ENCODE measurements at places on chromosomes 1 and 21.

DNA sequence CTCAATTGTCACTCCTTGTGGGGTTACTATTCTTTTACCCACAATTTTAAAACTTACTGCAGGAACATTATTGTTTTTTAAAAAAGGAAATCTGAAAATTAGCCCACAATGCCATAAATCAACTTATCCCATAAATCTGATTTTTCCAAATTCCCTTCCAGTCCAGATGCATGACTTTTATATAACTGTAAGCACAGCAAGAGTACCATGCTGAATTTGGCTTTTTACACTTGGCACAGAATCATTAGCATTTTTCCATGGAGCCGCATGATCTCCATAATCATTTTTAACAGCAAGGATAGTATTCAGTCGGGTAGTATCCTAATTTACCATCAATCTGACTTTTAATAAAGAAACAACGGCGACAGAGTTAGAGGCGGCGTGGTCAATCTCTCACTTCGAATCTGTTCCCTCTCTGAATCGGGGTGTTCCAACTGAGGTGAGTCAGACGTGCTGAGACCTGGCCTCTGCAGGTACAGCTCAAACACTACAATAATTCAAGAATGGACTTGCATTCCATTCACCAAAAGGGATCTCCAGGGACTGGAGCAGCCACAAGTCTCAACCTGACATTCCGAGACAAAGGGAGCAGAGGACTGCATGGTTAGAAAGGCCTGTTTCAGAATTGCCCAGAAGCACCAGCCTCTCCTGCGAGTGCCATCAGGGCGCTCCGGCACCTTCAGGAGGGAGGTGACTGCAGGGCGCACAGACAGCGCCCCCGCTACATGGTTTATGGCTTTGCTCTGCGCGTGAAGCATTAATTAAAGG, 48.9 kb downstream of the SLC66A1 start:
- DNase-seq, result peak; percentile 37

DNA sequence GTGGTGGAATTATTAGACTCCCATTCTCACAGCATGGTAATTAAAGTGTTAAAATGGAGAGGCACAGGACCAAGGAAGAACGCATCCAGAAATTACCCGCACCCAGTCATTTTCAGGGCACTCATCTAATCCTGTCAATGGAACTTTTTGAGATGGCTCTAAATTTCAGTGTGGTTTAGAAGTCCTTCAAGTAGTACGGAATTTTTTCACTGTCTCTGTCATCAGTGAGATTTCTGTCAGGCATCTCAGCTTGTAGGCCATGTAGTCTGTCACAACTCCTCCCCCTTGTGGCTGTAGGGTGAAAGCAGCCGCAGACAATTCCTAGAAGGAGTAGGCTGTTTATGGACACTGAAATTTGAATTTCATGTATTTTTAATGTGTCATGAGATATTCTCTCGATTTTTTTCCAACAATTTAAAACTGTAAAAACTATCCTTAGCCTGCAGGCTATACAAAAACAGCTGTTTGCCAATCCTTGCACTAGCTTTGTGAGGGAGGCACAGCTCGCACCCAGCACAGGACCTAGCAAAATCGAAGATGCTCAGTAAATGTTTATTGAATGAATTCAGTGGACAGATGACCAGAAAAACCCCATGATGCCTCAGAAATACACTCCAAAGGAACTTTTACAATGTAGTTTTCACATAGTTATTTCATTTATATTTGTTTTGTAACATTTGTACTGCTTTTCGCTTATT, 6.6 kb upstream of the NUP133 start:
- DNase-seq, result peak; percentile 86

DNA sequence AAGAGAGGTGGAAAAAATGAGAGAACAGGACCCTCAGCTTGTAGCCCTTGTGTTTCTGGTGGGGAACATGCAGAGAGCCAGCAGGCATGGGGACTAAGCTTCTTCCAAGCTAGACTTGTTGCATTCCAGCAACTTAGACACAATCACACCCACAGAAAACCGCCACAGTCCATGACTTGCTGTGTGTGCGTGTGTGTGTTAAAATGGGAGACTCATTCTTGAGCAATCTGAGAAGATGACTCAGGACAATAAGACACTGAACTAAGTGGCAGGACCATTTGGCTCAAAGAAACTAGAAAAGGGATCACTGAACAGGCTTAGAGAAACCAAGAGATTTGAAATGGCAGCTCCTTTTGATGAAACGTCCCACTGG, 78.0 kb downstream of the HLX start:
- DNase-seq, result no peak

GRCh38 chr1:204647114-204647804, 38.3 kb downstream of the LRRN2 start:
- DNase-seq, result peak; percentile 55

- peak; percentile 58 for DNase-seq
These were observed 1.1 kb downstream of the EEIG2 start for GRCh38 chr1:108560874-108561459.

DNA sequence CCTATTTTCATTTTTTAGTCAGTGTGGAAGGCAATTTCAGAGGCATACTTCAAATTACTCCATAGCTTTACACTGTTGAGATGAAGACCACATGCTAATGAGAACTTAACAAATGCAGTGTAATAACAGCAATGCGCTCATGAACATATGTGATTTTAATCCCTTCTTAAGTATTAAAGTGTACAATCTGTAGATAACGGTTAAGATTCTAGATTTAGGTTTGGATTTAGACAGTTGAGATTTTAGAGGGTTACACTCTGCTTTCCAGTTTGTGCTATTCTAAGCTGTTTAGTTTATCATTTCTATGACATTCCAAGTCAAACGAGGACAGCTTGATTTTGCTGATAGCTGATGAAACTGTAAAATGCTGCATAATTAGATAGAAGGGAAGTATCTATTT, 257.8 kb upstream of the CHRM3 start:
- DNase-seq, result no peak

- no peak for DNase-seq
These were observed 11.1 kb downstream of the CYP2J2 start for GRCh38 chr1:59915516-59915915.

DNA sequence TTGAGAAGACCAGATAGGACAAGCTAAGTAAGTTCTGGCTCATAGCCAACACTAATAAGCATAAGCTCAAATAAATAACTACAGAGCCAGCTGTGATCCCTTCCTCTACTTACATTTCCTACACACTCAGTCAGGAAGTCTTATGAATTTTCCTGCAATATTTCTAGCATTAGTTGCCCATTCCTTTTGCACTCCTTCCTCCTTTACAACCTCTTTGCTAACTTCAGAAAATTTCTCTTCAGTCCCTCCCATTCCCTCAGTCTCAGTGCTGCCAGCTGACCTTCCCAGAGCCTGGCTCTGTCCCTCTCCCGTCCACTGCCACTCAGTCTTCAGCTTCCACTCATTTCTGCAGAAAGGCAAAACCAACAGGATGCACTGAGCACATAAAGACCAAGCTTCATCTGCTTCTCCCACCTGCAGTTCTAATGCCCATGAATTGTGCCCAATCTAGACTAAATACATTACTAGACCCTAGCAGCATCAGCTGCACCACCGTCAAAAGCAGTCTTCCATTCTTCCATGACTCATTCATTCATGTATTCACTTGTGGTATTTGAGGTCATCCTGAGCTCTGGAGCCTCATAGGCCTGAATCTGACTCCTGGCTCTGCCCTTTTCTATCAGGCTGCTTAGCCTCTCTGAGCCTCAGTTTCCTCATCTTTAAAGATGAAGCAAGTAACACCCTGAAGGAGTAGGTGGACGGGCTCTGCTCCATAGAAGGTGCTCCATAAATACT, 54.6 kb upstream of the SIPA1L2 start:
- no peak for DNase-seq

DNA sequence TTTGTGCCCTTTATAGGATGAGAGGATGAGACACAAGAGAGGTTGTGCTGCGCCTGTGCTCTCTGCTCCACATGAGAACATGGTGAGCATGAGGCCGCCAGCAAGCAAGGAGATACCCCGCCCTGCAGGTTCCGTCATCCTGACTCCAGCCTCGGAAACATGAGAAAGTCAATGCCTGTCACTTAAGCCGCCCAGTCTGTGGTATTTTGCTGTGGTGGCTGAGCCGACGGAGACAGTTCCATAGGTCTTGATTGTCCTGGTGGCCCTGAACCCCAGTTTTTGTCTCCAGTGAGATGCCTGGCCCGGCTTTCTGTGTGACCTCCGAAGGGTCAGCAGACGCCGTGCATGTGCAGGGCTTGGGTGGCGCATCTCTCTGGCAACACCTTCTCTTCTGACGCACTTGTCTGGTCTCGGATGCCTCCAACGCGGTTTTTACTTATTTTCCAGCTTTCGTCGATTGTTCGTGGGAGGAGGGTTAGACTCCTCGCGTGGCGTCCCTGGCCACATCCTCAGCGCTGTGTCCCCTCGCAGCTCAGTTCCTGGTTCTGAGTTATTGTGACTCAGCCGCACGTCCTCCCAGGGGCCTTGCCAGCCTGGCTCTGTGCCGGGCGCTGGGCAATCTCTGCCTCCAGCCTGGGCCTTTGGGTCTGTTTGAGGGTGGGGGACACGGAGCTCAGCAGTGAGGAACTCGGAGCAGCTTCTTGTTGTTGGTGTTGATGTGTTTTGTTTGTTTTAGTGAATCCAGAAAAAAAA, 70.0 kb downstream of the FAAP20 start:
- DNase-seq, result no peak

DNA sequence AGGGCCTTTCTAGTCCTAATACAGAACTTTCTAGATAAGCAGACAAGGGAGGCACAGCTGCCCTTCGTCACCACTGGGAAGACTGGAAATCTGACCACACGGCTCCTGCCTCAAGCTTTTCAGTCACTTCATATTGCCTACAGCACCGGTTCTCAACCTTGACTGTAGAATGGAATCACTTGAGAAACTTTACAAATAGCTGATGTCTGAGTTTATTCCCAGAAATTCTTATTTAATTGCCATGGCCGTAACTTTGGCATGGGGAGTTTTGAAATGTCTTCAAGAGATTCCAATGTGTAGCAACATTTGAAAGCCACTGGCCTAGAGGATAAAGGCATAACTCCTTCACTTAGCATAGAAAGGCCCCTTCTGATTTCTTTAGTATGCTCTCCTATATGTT, 42.4 kb upstream of the STMN1 start:
- no peak for DNase-seq

DNA sequence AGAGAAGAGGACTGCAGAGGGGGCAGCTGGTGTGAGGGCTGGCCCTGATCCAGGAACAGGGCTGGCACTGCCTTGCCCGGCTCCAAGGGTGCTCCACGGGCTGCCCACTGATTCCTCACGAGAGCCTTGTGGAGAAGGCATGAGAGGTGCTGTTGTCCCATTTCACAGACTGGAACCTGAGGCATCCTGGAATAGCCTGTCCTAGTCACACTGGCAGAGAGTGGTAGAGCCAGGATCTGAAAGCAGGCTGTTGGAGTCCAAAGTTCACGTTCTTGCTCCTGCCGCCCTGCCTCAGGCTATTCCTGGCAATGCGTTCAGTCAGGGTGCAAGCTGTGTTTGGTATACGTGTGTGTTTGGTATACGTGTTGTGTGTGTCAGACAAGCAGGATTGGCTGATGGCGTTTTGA, 1.8 kb downstream of the RER1 start:
- DNase-seq, result no peak

GRCh38 chr1:218433744-218434143, 88.6 kb downstream of the TGFB2 start:
- no peak for DNase-seq

DNA sequence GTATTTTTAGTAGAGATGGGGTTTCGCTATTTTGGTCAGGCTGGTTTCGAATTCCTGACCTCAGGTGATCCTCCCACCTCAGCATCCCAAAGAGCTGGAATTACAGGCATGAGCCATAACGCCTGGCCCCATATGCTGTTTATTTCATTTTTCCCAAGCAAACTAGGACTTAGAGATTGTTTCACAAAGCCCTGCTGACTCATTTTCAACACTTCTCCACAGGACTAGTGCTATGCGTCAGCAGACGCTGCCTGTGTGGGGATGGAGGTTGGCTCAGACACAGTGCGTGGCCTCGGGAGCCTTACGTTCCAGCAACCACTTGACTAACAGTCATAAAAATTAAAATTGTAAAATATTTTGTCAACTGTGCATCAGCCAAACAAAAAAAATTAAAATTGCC, 22.7 kb downstream of the PKNOX1 start:
- no peak for DNase-seq

DNA sequence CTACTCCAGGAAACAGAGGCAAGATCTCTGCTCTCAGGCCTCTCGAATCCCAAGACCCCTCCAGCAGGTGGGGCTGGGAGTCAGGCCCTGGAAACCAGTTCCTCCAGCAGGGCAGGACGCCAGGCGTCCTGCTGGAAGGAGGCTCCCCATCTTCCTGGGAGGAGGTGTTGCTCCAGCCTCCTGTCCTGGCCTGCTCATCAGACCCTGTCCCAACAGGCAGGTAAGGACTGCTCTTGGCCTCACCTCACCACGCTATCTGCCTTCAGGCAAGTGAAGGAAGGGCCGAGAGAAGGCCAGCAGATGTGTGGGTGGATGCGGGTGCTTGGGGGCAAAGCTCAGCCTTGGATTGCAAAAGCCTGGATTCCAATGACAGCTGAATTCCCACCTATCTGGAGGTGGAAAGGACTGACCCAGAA, 82.9 kb downstream of the SSBP3 start:
- peak; percentile 30 for DNase-seq

DNA sequence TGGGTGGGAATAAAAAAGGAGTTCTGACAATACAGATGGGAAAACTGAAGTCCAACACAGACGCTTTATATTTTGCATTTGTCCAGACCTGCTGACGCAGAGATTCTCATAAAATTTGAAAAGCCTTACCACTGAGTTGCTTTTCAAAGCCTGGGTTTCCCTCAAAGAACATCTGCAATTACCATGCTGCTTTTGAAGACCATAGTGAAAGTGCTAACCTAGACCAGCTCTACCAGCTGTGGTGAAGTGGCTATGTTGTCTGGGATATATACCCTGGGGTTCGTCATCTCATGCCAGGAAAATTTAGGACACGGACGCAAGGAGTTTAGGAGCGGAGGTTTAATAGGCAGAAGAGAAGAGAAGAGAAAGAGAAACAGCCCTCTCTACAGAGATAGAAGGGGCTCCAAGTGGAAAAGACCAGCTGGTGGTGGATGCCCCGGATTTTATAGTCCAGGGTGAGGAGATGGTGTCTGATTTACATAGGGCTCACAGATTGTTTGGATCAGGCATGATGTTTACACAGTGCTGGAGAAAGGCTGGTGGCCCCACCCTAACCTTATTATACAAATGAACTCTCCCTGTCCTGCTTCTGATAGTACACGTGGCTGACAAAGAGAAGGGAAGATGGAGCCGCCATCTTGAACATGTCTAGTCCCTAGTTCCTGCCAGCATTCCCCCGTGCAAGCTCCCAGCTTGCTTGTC, 73.8 kb downstream of the AK4 start:
- no peak for DNase-seq
